ENCODE measurements at places on chromosomes 12 and 14. TPM values are rescaled to one million over a fixed set of nuclear protein-coding genes. Genes with fewer than 3 reads are reported as not detected.

Gene ARMH4
- 1.8 TPM for total RNA-seq

Gene PTPN6
- total RNA-seq = 13.7 TPM

Gene OTX2
- not detected for total RNA-seq

Gene RIC8B
- total RNA-seq = 16.1 TPM
